ENCODE measurements at places on chromosomes 16 and 17.

- DNase-seq = no peak
These were observed 14.5 kb downstream of the ZFHX3 start for GRCh38 chr16:73033271-73033998.

GRCh38 chr17:42781639-42782165, 1.3 kb downstream of the WNK4 start:
- DNase-seq = no peak

DNA sequence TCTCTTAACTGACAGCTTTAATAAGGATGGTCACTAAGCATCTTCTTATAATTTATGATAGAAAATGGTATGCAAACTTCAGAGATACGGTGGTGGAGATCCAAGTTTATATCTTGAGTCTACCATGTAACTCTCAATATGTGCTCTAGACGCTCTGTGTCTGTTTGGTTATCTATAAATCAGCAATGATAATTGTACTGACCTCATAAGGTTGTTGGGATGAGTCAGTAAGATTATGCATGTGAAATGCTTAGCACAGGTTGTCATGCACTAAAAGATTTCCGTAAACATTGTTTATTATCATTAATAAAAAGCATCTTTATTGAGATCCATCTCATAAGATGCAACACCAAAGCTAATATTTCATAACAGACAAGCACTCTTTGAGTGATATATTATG, 1094.9 kb upstream of the EEF2KMT start:
- no peak for DNase-seq

DNA sequence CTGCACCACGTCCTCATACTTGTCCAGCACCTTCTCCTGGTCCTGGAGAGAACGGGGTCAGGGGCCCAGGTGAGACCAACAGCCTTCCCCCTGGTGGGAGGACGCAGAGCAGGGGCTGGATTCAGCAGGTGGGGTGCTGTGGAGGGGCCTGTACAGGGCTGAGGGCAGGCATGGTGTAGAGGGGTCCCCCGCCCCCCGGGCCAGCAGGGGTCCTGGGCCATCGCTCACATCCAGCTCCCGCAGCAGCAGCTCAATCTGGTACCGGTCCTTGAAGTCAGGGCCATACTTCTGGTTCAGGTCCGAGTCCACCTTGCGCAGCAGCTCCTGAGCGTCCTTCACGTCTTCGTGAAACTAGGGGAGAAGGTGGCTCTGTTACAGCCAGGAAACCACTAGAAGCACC, 41.6 kb downstream of the PPL start:
- no peak for DNase-seq

- DNase-seq = no peak
These were observed 19.6 kb downstream of the CPPED1 start for GRCh38 chr16:12784076-12784475.

GRCh38 chr17:61388561-61389356, 10.9 kb upstream of the TBX2 start:
- no peak for DNase-seq

DNA sequence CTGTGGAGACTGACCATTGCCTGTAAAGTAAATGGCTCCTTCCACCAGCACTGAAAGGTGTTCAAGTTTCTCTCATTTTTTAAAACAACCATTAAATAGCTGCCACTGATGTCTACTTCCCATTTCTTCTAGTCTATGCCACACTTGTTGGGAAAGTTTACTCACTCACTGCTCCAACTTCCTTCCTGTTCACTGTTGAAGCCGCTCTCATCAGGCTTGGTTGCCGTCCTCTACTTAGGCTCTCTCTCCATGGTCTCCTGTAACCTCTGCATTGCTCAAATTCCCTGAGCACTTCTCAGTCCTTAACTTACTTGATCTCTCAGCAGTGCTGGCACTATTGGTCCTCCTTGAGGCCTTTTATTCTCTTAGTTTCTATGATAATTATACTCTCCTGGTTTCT, 32.4 kb downstream of the SNX11 start:
- DNase-seq = no peak

DNA sequence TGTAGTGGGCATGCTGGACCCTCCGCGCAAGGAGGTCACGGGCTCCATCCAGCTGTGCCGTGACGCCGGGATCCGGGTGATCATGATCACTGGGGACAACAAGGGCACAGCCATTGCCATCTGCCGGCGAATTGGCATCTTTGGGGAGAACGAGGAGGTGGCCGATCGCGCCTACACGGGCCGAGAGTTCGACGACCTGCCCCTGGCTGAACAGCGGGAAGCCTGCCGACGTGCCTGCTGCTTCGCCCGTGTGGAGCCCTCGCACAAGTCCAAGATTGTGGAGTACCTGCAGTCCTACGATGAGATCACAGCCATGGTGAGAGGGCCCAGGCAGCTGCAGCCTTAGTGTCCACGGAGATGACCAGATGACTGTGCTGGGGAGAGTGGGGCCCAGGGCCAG, 22.3 kb downstream of the ATP2A1 start:
- DNase-seq = no peak

- no peak for DNase-seq
These were observed 1.4 kb upstream of the SLC25A10 start for GRCh38 chr17:81710514-81711308.

- DNase-seq = no peak
These were observed 107.9 kb downstream of the WSCD1 start for GRCh38 chr17:6177941-6178694.

GRCh38 chr17:42612013-42612412, 2.5 kb downstream of the TUBG1 start:
- DNase-seq = no peak

- DNase-seq = no peak
These were observed 26.9 kb upstream of the ACSF3 start for GRCh38 chr16:89066721-89067120.

GRCh38 chr16:84911486-84912216, 91.9 kb downstream of the CRISPLD2 start:
- no peak for DNase-seq

- DNase-seq = no peak
These were observed 27.2 kb downstream of the SREBF1 start for GRCh38 chr17:17809531-17810083.

- no peak for DNase-seq
These were observed 94.6 kb upstream of the SALL1 start for GRCh38 chr16:51245658-51245995.

DNA sequence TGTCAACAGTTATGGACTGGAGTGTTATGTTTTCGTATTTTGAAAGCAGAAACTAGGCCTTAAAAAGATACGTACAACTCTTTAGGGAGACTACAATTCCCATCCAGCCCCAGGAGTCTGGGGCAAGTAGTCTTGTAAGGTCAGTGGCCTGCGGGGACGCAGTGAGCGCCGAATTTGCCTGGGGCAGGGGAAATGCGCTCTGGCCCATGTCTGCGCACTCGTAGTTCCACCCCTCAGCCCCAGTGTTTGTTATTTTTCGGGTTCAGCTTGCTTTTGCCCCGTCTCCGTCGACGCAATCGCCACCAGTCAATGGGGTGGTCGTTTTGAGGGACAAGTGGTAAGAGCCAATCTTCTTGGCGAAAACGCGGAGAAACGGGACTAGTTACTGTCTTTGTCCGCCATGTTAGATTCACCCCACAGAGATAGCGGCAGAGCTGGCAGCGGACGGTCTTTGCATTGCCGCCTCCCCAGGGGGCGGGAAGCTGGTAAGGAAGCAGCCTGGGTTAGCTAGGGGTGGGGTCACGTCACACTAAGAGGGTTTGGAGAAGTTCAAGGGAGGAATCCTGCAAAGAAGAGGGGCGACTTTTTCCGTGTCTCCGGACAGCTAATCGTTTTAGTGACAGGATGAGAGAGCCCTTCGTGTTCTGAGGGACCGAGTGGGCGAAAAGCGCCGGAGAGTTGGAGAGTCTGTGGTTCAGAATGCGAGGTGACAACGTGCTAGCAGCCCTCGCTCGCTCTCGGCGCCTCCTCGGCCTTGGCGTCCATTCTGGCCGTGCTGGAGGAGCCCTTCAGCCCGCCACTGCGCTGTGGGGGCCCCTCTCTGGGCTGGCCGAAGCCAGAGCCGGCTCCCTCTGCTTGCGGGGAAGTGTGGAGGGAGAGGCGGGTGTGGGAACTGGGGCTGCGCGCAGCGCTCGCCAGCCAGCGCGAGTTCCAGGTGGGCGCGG, 1.1 kb upstream of the BRCA1 start:
- DNase-seq = no peak

DNA sequence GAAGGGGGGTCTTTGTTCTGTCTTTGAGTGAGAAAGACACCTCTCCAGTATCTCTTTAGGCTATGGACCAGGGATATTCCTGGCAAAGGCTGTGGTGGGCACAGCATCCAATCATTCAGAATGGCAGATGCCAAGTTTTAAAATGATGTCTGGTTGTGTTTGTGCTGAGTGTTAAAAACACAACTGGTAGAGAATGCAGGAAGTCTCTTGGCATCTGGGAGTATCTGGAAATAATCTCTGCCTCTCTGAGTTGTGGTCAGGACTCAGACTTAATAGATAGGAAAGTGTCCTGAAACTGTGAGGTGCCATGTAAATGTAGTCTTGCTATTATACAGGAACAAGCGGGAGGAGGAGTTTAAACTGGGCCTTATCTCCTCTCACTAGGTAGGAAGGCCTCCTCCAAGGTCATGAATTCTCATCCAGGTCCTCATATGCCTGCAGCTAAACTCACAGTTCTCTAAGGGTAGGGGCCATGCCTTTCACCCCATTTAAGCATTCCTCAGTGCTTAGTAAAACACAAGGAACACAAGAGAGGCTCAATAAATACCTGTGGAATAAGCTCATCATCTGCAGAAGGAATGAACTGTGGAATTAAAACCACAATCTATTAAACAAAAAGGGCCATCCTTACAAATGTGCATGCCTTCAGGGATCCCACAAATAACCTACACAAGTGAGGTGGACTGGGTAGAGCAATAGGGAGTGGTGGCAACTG, 317.6 kb downstream of the CBLN1 start:
- DNase-seq = peak; percentile 43

GRCh38 chr17:82775001-82775823, 23.3 kb downstream of the TBCD start:
- DNase-seq = no peak

GRCh38 chr16:29893553-29893952, 5.8 kb downstream of the SEZ6L2 start:
- DNase-seq = no peak

- DNase-seq = no peak
These were observed 107.9 kb downstream of the SMG6 start for GRCh38 chr17:2195729-2196128.

- DNase-seq = no peak
These were observed 817 bp downstream of the NDUFAF8 start for GRCh38 chr17:81239714-81240555.

DNA sequence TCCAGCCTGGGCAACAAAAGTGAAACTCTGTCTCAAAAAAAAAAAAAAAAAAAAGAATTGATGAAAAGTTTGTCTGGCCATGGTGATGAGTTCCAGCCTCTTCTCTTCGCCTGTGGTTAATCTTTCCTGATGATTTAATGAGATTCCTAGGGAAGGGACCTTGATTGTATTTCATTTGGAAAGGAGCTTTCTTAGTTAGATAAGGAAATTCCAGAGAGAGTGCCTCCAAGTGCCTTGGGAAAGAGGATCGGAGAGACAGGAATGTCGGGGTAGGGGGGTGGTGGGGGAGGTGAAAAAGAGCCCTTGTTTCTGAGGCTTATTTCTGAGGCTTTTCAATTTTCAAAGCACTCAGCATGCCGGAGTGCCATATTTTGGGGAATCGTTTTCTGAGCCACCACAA, 93.2 kb upstream of the SIAH1 start:
- no peak for DNase-seq

- no peak for DNase-seq
These were observed 73.1 kb downstream of the CEP95 start for GRCh38 chr17:64579917-64580316.

DNA sequence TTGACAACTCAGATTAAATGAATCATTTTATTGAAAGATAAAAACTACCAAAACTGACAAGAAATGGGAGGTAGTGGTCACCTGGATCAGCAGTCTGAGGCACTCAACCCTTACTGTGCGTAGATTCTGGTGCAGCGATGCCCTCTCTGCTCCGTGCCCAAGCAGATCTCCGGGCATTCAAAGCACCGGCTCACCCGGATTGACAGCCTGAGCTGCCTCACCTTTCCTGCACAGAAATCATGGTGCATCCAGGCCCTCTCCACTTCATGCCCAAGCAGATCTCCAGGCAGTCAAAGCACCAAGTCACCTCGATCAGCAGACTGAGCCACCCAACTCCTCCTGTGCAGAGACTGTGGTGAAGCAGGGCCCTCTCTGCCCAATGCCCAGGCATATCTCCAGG, 196.8 kb downstream of the CA10 start:
- no peak for DNase-seq

GRCh38 chr17:55492781-55493341, 18.4 kb downstream of the SMIM36 start:
- DNase-seq = no peak

- no peak for DNase-seq
These were observed 3.5 kb downstream of the CANT1 start for GRCh38 chr17:79006046-79006445.

DNA sequence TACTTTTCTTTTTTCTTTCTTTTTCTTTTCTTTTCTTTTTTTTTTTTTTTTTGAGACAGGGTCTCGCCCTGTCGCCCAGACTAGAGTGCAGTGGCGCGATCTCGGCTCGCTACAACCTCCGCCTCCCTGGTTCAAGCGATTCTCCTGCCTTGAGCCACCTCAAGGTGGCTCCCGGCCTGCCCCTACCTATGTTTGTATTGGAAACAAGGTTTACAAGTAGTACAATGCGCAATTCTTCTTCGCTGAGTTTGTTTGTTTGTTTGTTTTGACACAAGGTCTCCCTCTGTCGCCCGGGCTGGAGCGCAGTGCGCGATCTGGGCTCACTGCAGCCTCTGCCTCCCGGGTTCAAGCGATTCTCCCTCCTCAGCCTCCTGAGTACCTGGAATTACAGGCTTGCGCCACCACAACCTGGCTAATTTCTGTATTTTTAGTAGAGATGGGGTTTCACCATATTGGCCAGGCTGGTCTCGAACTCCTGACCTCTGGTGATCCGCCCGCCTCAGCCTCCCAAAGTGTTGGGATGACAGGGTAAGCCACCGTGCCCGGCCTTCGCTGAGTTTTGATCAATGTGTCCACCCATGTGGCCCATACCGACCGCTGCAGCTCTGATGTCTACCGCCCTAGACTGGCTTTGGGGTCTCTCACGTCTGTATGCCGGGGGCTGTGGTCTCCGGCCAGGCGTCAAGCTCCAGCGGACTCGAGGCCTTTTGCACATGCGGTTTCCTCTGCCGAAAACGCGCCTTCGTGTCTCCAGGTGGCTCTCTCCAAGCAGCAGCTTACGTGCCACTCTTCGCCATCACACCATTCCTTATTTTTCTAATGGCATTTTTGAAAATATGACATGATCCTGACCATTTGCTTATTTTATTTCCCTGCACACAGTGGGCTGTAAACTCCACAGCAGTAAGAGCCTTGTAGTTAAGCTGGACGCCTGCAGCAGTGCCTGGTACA, 1.1 kb upstream of the YBX2 start:
- DNase-seq = no peak
